ENCODE measurements at places on chromosomes 3 and 15.
A peak's percentile ranks its signal among the peaks of the same experiment; 100 is the strongest.

GRCh38 chr3:127443581-127444375 is 146.8 kb downstream of the TPRA1 start:
- DNase-seq: no peak

- peak; percentile 83 for DNase-seq
These were observed 8.3 kb upstream of the TM4SF4 start for GRCh38 chr3:149466192-149466591.

DNA sequence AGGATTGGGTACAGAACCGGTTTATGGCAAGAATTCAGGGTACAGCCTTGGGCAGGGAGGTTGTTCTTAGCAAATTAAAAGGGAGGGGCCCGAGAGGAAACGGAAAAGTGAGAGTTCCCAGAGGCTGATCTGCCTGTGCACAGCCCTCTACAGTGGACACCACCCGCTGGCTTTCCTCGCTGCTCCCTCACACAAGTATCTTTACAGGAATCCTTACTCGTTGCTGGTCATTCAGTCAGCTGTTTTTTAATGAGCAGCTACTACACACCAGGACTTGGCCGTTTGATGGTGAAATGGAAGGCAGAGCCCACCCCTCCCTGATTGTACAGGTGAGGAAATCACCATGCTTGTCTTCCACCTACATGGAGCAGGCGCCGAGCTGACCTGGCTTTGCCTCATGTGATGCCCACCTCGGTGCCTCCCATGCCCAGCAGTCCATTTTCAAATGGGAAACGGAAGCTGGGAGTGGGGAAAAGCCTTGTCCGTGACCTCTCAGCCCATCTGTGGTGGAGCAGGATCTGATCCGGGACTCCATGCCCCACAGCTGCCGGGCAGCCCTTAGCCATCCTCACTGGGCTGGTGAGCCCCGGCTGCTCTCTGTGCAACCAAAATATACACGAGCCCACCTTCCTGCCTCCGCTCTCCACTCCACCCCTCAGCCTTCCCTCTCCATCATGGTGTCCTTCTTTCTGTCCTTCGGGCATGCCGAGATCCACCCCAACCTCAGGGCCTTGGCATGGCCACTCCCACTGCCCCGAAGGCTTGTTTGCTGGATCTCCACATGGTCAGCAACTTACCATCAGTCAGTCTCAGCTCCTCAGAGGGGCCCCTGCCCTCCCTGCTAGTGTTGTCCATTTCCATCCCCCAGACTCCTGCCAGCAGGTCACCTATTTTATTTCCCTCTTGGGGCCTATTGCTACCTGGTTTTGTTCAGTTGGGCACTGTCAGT is 33.3 kb upstream of the FGD5 start:
- DNase-seq: no peak

DNA sequence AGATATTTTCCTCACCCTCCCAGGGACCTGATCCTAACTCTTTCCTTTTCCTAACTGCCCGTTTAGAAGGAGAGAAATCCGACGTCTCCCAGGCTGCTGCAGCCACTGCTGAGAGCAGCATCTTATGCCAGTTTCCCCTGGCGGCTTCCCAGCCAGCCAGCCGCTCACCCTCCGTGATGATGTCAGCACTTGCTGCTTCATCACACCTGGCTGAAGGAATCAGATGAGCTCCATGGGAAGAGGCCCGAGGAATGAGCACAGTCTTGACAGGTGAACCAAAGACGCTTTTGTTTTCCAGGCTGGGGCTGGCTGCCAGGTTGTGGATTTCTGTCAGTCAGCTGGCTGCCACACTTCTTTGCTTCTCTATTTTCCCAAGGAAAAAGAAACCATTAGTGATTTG is 445.1 kb upstream of the RBMS3 start:
- DNase-seq: no peak

DNA sequence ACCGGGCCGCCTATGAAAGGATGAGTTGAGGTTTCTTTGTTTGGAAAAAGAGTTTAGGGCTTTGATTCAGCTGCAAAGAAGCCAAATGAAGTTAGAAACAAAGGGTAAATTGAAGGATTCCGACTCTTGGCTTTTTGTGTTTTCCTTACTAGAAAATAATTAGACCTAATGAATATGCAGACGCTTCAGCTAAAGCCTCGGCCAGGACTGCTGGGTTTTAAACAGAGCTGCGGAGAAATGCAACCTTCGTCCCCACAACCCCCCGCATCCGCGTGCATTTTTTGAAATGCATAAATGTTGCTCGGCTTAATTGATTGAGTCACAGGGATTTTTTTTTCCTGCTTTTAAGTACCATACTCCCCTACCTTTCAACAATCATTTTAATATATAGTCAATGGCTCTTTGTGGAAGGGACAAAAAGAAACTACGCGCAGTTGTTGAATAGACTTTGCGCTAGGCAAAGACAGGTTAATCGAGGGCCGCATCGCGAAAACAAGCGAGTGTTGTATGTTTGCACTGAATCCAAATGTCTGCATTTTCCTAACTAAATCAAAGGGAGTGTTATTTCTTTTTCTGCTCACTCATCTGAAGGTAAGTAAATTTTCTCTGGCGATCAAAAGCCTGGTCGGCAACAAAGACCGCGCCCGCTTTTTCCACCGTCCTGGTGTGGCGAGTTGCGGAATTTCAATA is 1.3 kb upstream of the ZIC4 start:
- no peak for DNase-seq

- peak; percentile 47 for DNase-seq
These were observed 32.6 kb downstream of the RBM5 start for GRCh38 chr3:50121072-50122032.

DNA sequence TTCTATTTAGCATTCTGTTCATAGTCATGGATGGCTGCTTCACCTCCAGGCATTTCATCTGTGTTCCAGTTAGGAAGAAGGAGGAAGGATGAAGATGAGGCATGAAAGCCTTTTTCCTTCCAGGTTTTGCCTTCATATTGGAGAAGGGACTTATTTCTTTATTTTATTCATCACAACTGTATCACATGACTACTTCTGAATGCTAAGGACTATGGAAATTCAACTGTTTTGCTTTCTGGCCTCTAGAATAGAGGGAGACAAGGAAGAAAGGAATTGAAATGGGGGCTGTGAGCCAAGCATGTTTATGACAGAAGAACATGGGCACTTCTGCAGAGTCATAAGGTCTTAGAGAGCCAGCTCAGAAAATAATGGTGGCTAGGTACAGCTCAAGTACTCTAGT is 10.4 kb downstream of the TMEM266 start:
- no peak for DNase-seq

- no peak for DNase-seq
These were observed 16.5 kb upstream of the CYP11A1 start for GRCh38 chr15:74383695-74384565.

DNA sequence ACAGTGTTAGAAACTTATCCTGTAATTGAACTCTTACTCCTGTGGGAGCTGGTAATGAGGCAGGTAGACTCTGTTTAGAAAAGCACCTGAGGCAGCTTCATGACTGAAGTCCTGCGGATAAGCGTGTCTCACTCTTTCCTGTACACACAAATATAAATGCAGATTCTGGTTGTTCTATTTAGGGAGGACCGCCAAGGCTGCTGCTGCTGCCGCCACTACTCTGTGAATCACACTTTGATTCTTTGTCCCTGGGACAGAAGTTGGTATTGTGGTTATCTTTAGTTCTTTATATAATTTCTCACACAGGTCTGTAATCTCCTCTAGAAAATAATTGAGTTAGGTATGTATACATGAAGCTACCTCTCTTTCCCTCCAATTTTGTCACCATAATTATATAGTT is 3.6 kb downstream of the LSAMP start:
- no peak for DNase-seq

DNA sequence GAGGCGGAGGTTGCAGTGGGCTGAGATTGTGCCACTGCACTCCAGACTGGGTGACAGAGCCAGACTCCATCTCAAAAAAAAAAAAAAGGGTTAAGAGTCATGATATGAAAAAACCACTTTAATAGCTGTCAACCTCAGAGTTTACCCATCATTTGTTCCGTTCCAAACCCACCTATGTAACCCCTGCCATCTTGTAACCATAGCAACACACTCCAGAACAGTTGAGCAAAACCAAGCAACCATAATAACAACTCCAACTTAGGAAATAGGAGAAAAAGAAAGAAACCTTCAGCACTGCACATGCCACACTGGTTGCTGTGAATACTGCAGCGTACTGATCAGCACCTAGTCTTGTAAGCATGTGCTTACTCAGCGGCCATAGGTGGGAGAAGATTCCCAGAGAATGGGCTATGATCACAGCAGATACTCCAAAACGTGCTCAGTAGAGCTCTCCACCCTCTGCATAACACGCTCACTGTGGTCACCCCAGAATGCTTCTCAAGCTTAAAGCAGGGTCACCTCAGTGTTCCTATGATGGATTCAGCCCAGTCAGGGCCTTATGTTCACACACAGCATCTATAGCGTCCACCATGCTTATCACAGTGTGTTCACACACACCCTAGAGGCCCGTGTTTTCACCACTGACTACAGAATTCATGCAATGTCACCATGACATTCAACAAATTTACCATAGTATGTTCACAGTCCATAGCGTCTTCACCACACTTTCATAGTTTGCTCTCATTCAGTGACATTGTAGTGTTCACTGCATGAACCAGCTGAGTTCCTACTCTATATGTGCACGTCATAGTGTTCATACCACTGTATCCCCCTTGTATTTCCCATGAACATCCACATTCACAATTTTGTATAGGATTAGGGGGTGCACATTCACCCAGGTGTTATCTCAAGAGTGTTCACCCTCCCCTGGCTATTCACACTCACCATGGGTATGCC is 6.5 kb upstream of the CILP start:
- no peak for DNase-seq

GRCh38 chr3:12993517-12994356 is 79.5 kb downstream of the IQSEC1 start:
- no peak for DNase-seq

DNA sequence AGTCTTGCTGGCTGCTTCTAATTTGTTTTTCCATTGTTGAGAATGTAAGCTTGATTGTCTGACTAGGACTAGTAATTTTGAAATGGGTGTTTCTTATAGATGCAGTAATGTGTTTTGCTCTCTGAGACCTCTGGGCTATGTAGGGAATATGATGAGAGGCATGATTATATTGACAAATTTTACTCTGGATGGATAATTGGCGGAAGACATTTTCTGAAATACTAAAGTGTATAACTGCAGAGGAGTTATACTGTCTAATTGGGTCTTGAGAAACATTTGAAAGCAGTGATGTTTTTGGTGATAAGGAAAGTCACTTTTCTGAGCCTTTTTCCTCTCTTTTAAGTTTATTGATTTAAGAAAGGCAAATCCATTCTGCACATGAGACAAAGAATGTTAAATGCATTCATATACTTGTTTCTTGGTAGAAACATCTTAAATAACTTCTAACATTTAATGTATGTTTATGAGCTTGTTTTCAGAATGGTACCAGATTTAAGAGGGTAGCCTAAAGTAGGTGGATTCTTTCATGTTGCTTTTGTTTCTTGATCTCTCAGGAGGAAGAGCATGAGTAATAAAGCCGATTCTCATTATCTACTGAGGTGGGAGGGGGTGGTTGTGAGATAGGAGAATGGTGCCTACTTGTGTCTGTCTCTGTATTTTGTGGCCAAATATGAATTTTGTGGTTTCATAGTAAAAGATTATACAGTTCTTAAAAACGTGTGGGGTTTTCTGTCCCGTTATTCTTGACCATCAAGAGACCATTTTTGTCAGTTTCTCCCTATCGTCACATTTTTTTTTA is 2.0 kb downstream of the ATP2C1 start:
- no peak for DNase-seq

DNA sequence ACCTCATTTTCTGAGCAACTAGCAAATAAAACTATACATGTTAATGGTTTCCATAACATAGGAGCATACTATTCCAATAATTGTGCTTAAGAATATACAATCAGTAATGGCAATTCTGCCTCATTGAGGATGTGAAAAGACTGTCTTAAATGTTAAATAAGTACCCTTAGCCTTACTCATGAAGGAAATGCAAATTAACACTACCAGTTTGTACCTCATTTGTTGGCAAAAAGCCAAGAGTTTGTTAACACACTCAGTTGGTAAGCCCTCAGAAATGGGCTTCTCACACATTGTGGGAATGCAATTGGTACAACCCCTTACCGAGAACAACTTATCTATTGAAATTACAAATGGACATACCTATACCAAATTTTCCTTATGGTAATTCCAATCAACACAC is 9.2 kb upstream of the STT3B start:
- no peak for DNase-seq

DNA sequence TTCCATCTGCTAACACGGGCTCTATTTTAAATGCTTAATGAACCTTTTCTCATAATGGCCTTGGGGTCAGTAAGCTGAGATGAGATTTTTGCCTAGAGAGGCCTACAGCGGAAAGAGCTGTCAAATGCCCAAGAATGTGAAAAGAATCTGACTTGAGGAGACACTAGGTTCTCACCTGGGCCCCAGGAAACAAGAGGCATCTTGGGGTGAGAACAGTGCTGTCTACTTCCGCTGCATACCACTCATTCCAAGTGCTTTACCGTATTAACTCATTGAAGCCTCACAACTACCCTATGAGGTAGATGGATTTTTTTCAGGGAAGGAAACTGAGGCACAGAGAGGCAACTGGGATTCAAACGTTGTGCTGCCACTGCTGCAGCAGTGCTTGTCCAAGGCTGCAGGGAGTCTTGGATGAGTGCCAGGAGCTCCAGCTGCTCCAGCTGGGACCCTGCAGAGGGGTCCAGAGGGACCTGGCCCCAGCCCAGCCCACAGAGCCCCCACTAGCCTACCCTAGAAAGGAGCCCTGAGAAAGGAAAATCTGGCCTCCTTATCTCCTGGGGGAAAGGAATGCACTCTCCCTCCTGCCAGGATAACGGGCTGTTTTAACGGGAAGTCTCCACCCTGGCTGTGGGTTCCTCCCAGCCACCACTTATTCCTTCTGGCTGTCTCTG is 68.4 kb downstream of the SLC12A8 start:
- no peak for DNase-seq

DNA sequence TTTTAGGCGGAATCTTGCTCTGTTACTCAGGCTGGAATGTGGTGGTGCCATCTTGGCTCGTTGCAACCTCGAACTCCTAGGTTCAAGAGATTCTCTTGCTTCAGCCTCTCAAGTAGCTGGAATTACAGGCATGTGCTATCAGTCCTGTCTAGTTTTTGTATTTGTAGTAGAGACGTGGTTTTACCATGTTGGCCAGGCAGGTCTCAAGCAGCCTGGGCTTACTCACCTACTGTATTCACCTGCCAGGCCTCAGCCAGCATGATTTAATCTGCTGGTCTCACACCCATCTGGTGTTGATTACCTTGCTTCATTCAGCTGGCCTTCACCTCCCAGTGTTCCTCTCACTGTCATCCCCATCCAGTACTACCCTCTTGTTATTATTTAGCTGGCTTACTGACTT is 102.0 kb downstream of the IL12A start:
- DNase-seq: no peak

DNA sequence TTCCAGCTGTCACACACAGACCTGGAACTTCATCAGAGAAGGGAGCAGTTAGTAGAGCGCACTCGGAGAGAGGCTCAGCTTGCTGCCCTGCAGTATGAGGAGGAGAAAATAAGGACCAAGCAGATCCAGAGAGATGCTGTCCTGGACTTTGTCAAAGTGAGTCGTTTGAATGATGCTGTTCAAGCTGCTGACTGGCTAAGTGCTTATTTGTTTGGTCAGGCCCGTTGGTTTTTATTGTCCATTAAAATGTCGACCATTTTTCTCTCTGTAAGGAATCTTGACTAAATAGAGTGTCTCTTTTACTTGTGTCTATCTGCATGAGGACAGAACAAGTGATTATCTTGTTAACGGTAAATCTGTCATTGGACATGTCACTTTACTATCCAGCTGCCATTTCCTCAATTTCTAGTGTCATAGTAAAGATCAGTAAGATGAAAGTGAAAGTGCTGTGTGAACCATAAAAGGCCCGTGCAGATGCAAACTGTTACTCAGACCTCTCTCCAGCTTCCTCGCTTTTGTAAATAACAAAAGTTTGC is 56.9 kb downstream of the LRCH3 start:
- DNase-seq: no peak
